ENCODE measurements at places on chromosomes 11 and 22.
A peak's percentile ranks its signal among the peaks of the same experiment; 100 is the strongest.

DNA sequence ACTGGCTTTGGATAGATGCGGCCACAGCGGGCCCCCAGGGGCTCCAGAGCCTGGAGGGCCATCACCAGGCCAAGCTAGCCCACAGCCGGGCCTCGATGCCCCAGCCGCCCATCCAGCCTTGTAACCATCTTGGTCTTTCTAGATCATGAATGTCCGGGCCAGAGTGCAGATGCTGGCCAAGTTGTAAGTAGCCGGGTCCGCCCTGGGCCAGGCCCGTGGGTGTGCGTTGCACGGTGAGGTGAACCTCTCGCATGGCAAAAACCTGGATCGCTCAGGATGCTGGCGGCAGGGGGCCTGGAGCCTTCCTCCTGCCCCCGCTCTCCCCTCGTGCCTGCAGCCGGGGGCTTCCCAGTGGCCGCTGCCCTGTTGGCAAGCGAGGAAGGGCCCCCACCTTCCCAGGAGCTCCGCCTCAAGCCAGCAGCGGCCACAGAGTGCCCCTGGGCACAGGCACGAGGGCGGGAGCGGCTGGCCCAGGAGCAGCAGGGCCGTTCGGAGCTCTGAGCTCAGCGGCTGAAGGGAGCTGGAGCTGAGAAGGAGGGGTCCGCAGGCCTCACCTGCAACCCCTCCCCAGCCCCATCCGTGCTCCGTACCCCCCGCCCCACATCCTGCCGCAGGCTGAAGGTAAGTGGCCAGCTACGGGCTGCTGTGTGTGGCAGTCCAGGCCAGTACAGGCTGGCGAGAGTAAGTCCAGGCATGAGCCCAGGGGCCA, 10.9 kb upstream of the MRPL23 start:
- no peak for DNase-seq
- no peak overlapping the region for H3K4me3 ChIP-seq
- H3K27me3 ChIP-seq = peaks cover 74% of the 10 kb centered on the region
- H3K36me3 ChIP-seq = no peaks in the 10 kb centered on the region

GRCh38 chr11:37502202-37502601, 904.2 kb upstream of the RAG2 start:
- no peak for DNase-seq
- no peaks in the 10 kb centered on the region for H3K4me1 ChIP-seq
- H3K4me3 ChIP-seq = no peak overlapping the region
- no peaks in the 10 kb centered on the region for H3K36me3 ChIP-seq
- no peaks in the 10 kb centered on the region for H3K27me3 ChIP-seq

- no peak overlapping the region for H3K27ac ChIP-seq
- no peak for DNase-seq
- H3K4me1 ChIP-seq = peaks cover 5% of the 10 kb centered on the region
- no peaks in the 10 kb centered on the region for H3K27me3 ChIP-seq
- H3K4me3 ChIP-seq = no peak overlapping the region
- no peaks in the 10 kb centered on the region for H3K36me3 ChIP-seq
Observed at GRCh38 chr11:114257621-114258558, 38.3 kb upstream of the NNMT start.

- peaks cover 6% of the 10 kb centered on the region for H3K4me1 ChIP-seq
- no peaks in the 10 kb centered on the region for H3K27me3 ChIP-seq
- DNase-seq = no peak
- H3K36me3 ChIP-seq = no peaks in the 10 kb centered on the region
- no peak overlapping the region for H3K27ac ChIP-seq
Observed at GRCh38 chr11:9330387-9331384, 16.3 kb upstream of the TMEM41B start.

DNA sequence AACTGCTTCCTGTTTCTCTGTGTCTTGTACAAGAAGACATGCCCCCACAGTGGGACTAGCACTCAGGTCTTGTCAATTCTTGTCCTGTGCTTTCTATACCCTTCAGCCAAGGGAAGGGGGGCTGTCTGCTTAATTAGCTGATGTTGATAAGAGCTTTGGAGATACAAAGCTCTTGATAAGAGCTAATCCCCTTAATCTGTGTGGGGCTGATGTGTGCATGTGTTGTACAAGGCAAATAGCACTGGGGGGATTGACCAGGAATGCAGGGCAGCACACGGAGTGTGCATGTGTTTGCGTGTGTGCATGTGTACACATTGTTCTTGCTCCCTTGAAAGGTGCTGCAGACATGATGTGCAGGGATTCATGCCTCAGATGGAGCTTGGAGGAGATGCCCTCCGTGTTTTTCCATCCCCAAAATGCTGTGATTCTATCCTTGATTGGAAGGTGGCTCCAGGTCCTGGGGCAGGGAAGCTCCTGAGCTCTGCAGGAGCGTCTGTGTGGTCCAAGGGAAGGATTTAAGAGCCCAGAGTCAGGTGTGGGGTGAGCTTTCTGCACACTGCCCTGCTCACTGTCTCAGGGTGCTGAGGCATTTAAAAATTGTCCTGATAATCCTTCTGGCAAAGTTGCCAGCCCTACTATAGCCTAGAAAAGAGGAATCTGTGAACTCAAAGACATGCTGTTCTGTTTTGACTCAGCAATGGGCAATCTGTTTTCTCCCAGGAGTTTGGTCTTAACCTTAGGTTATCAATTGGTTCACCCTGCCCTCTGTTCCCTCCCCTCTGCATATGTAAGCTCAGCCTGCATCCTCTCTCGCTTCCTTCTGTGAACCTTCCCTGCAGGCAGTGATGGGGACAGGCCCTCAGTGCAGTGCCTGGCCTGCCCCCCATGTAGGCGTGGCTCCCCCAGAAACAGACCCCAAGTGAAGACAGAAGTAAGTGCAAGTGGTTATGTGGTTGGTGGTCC, 102.0 kb downstream of the GRIK4 start:
- H3K27me3 ChIP-seq = peaks cover 38% of the 10 kb centered on the region
- DNase-seq = no peak
- H3K36me3 ChIP-seq = no peaks in the 10 kb centered on the region
- H3K4me1 ChIP-seq = no peaks in the 10 kb centered on the region

GRCh38 chr11:67571443-67571842, 12.2 kb upstream of the GSTP1 start:
- H3K4me1 ChIP-seq = peaks cover 8% of the 10 kb centered on the region
- H3K36me3 ChIP-seq = no peaks in the 10 kb centered on the region
- no peaks in the 10 kb centered on the region for H3K27me3 ChIP-seq
- peak; percentile 66 for DNase-seq
- H3K27ac ChIP-seq = no peak overlapping the region

DNA sequence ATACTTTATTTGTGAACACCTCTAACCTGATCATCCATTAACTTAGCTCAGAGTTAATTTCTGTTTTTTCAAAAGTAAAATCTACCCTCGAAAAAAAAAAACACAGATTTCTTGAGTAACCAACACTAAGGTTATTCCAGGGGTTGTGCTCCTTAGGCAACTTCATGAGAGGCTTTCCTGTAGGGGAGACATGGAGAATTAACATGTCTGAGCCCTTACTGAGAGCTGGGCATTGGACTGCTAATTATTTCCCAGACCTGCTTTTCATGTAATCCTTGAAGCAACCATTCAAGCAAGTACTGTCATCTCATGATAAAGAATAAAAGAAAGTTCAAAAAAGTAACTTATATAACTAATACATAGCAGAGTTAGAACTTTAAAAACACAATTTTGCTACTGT, 13.5 kb upstream of the UPB1 start:
- DNase-seq = no peak
- no peaks in the 10 kb centered on the region for H3K36me3 ChIP-seq
- no peak overlapping the region for H3K27ac ChIP-seq
- H3K27me3 ChIP-seq = no peaks in the 10 kb centered on the region

- H3K4me3 ChIP-seq = no peak overlapping the region
- no peak overlapping the region for H3K27ac ChIP-seq
- H3K4me1 ChIP-seq = no peaks in the 10 kb centered on the region
Observed at GRCh38 chr22:36223504-36223903, 15.8 kb downstream of the APOL2 start.

DNA sequence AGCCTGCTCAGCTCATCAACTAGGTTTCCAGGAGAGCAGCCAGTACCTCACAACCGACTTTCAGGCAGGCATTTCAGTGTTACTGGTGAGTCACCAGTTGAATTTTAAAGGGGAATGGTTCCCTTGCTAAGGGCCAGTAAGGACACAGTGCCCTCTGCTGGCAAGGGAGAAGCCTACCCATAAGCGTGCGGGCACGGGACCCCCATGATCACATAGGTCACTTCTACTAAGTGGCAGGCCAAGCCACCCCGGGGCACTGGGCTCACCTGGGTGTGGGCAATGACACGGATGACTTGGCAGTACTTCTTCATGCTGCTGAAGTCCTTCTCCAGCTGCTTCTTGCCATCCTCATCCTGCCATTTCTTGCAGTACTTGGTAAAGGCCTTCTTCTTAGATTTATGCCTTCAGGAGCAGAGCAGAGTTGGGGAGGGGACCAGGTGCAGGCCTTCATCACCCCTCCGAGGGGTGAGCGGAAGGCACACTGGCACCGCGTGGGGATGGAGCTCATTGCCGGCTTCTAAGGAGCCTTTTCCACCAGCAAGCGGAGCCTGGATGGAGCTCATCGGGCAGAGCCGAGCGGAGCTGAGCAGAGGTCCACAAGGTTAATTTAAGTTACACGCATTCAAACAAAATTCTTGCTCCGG, 2.9 kb downstream of the RPL3 start:
- peak overlapping the region; percentile 69 for H3K4me3 ChIP-seq
- H3K36me3 ChIP-seq = peaks cover 71% of the 10 kb centered on the region
- no peaks in the 10 kb centered on the region for H3K27me3 ChIP-seq
- DNase-seq = no peak
- peak overlapping the region; percentile 86 for H3K27ac ChIP-seq
- peaks cover 15% of the 10 kb centered on the region for H3K4me1 ChIP-seq

DNA sequence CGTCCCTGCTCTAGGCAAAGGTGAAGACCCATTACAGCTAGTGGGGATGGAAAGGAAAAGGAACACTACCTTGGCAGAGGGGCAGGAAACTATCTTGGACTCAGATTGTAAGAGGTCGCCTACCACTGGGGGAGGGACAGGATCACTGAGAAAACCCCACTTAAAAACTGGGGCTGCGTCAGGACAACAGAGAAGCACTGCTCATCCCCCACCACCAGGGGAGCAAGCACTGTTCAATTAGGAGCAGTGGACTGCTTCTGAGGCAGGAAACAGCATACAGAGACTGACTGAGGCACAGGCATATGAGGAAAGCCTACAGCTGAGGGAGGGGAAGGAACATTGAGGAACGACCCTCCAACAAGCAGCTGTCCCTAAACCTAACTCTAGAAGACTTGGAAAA, 20.8 kb upstream of the DLAT start:
- H3K4me1 ChIP-seq = no peaks in the 10 kb centered on the region
- DNase-seq = peak; percentile 52
- no peaks in the 10 kb centered on the region for H3K27me3 ChIP-seq
- no peak overlapping the region for H3K4me3 ChIP-seq

- peaks cover 16% of the 10 kb centered on the region for H3K4me1 ChIP-seq
- DNase-seq = peak; percentile 73
- H3K36me3 ChIP-seq = no peaks in the 10 kb centered on the region
- H3K4me3 ChIP-seq = no peak overlapping the region
- peak overlapping the region; percentile 49 for H3K27ac ChIP-seq
- H3K27me3 ChIP-seq = no peaks in the 10 kb centered on the region
Observed at GRCh38 chr11:75468534-75469340, 35.7 kb upstream of the KLHL35 start.

GRCh38 chr11:17389211-17389956, 925 bp upstream of the KCNJ11 start:
- no peaks in the 10 kb centered on the region for H3K36me3 ChIP-seq
- H3K27me3 ChIP-seq = no peaks in the 10 kb centered on the region
- DNase-seq = peak; percentile 76
- H3K4me1 ChIP-seq = peaks cover 36% of the 10 kb centered on the region
- H3K27ac ChIP-seq = no peak overlapping the region

- H3K36me3 ChIP-seq = no peaks in the 10 kb centered on the region
- H3K4me1 ChIP-seq = no peaks in the 10 kb centered on the region
- no peak overlapping the region for H3K27ac ChIP-seq
- no peak for DNase-seq
- no peaks in the 10 kb centered on the region for H3K27me3 ChIP-seq
Observed at GRCh38 chr22:30780026-30780425, 85.4 kb downstream of the OSBP2 start.

- H3K4me1 ChIP-seq = peaks cover 32% of the 10 kb centered on the region
- H3K4me3 ChIP-seq = peak overlapping the region; percentile 57
- peak overlapping the region; percentile 24 for H3K27ac ChIP-seq
- H3K27me3 ChIP-seq = no peaks in the 10 kb centered on the region
- DNase-seq = peak; percentile 72
Observed at GRCh38 chr11:67317888-67318555, 14.7 kb downstream of the SSH3 start.

DNA sequence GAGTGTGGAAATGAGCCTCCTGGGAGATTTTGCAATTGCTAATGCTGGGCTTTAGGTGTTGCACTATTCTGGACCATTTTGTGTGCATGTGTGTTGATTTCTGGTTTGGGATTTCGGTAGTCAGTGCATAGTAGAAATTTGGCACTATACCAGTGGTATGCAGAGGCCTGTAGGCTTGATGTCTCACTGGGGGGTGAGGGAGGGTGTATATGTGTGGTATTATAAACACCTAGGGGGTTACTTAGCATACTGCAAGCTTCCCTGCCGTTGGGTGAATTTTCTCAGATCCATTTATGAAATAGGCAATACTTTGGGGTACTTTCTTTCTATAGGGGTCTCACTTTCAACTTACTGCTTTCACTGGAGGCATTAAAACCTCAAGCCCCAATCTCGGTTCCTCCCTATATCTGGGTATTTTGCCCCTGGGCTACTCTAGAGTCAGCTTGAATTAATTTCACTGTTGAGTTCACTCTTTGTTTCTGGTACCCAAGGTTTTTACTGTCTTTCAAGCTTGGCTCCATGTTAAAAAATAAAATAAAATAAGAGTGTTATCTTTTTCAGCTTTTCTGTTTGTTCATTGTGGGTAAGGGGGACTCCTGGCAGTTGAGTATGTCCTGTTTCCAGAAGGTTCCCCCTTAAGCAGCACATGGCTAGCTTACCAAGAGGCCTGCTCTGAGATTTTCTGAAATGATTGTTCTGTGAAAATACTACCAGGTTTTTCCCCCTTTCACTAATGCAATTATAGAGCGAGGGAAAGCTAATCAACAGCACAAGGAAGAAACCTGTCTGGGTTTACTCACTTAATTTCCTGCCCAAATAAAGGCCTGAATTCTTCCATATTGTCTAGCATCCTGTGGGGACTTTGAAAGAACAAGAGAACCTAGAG, 45.8 kb downstream of the PPFIBP2 start:
- H3K27me3 ChIP-seq = no peaks in the 10 kb centered on the region
- H3K36me3 ChIP-seq = no peaks in the 10 kb centered on the region
- H3K4me3 ChIP-seq = no peak overlapping the region
- DNase-seq = no peak
- no peaks in the 10 kb centered on the region for H3K4me1 ChIP-seq

DNA sequence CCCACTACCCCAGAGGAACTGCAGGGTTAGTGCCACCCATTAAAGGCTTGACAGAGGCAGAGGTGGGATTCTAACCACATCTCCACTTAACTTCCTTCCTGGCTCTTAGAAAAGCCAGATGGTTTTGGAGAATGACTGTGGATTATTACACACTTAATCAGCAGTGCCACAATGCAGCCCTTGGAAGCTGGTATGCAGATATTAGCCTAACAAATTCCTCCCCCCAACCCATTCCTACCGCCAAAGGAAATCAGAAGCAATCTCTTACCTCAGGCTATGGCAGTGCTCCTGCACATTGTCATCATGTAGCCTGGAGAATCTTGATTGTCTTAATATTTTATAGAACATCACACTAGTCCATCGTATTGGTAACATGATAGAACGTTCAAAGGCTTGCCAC, 23.2 kb upstream of the NRGN start:
- no peaks in the 10 kb centered on the region for H3K4me1 ChIP-seq
- no peak for DNase-seq
- no peaks in the 10 kb centered on the region for H3K36me3 ChIP-seq
- no peak overlapping the region for H3K4me3 ChIP-seq

- H3K27ac ChIP-seq = no peak overlapping the region
- DNase-seq = no peak
- H3K27me3 ChIP-seq = no peaks in the 10 kb centered on the region
- H3K4me3 ChIP-seq = no peak overlapping the region
Observed at GRCh38 chr11:122271745-122272144, 155.7 kb upstream of the BLID start.
